Suppressor macrophage (primary cell): ENCODE measurements at places on chromosomes 3 and 15.

GRCh38 chr3:112365035-112365434 is 32.1 kb downstream of the CD200 start:
- no peak for DNase-seq

DNA sequence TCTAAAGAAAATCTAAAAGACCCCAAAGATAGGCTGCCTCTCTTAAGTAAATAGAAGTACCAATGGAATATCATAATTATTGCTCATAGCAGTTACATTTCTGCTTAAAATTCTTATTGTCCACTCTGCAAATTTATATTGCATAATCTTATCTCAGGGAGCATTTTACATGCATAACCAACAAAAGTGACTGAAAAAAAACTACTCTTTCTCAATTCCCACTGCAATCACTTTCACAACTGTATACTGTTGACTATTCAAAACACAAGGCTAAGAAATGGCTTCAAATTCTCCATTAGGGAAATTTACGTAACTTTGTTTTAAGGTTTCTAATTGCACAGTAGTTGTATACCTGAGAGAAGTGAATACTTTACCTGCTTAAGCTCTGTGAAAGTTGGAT is 56.3 kb downstream of the HMG20A start:
- DNase-seq = no peak

- DNase-seq = peak; percentile 37
These were observed 11.1 kb downstream of the CD80 start for GRCh38 chr3:119548341-119548740.

GRCh38 chr15:84881520-84881830 is 3.0 kb upstream of the SLC28A1 start:
- no peak for DNase-seq

GRCh38 chr3:38551026-38551832 is 55.1 kb downstream of the EXOG start:
- no peak for DNase-seq

- DNase-seq = no peak
These were observed 74.8 kb downstream of the DNASE1L3 start for GRCh38 chr3:58135712-58136543.

GRCh38 chr15:98017150-98017964 is 56.9 kb downstream of the ARRDC4 start:
- no peak for DNase-seq

DNA sequence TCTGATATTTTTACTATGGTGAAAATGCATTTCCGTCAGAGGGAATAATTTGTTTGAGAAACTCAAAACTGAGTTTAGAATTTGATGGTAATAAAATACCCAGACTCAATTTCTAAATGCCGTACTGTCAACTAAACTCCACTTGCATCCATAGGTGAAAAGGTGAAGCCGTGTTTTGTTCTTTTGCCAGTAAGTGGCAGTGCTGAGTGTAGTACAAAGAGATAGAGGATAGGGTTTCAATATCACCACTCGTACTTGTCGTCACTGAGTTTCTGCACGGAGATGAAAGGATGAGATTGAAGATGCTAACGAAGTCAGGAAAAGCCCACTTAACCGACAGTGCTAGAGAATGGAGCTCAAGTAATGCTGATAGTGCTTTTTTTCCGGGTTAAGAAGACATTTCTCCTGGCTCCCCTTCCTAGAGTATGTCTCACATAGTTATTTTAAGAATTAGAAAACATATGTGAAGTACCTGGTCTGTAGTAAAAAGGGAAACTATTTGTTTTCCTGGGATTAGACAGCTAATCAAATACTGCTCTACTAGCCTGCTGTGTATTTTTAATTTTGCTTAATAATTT is 345.1 kb downstream of the IL5RA start:
- DNase-seq = no peak

- no peak for DNase-seq
These were observed 80.2 kb downstream of the MTHFS start for GRCh38 chr15:79816571-79816970.

- DNase-seq = no peak
These were observed 236.7 kb downstream of the ADAMTSL3 start for GRCh38 chr15:83890587-83890986.

DNA sequence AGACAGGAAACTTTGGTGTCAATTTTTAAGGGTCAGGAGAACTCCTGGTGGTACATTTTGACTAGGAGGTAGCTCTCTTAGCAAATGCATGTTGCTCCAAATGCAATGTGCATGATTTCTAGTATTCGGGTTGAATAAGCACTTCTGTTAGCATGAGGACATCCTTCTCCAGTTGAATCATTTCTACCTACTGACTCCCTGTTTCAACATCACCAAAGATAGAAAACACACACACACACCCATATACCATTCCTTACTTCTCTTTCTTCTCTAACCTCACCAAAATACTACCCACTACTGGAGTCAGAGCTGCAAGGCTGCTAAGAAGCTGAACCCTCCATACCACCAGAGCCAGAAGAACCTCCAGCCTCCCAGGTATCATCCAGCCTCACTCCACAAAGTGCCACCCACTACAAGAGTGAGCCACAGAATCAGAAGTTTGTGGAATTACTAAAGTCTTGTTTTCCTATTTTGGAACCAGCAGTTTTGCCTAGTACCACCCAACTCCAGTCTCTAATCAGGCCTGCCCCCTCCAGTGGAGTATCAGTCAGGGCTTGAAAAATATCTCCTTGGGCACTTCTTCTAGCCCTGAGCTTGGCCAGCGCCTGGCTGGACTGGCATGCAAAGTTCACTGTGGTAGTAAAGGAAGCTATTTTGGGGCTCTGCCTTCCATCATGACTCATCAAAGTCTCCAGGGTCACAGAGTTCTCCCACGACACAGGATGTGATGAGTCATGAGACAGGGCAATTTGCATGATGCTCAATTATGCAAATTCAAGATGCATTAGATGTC is 110.3 kb downstream of the CYP19A1 start:
- peak; percentile 70 for DNase-seq

DNA sequence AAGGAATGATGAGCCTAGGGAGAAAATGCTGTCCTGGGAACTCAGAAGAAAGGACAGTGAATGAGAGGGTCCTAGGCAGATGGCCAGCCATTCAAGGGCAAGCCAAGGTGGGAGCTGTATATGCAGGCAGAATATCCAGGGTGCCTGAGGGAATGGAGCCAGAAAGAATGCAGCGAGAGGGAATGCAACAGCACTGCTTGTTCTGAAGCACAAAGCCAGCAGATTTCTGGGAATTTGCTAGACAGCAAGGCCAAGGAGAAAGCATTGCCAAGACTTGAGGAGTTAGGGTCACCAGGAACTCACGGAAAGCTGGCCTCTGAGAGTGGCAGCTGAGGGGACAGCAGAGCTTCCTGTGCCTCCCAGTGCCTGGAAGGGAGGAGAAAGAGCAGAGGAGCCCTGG is 200.6 kb downstream of the MYRIP start:
- no peak for DNase-seq

DNA sequence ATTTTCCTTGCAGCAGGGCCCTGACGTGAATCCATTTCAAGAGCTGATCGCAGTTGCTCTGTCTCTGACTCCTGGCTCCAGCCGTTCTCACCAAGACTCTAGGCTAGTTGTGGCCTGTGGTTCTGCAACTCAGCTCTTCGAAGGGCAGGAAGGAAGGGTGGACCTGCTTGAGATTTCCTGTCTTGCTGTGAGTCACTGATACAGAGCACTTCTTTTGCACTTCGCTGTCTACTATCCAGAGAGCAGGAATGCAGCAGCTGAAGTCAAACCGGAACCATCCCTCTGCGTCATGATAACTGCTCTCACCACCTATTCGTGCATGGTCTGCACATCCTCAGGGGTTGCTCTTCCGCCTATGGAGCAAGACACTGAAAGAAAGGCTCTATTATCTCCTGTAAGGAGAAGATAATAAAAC is 59.7 kb downstream of the RAP2B start:
- DNase-seq = peak; percentile 90

GRCh38 chr3:55519019-55519418 is 31.9 kb upstream of the WNT5A start:
- no peak for DNase-seq

DNA sequence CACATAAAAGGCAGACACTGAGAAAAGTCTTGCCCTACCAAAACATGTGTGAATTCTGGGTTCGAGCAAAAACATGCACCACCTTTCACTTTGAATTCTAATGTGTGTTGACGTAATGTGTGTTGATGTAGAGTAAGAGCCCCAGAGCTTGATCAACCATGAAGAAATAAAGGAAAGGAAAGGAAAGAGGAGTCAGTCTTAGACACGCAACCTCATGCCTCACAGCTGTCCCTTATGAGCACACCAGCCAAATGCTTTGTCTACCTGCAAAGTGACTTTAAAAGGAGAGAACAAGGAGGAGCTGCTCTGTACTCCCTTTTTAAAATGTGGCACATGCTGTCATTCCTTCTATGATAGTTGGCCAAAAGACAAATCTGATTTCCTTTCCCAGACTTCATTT is 80.8 kb downstream of the RFTN1 start:
- no peak for DNase-seq

DNA sequence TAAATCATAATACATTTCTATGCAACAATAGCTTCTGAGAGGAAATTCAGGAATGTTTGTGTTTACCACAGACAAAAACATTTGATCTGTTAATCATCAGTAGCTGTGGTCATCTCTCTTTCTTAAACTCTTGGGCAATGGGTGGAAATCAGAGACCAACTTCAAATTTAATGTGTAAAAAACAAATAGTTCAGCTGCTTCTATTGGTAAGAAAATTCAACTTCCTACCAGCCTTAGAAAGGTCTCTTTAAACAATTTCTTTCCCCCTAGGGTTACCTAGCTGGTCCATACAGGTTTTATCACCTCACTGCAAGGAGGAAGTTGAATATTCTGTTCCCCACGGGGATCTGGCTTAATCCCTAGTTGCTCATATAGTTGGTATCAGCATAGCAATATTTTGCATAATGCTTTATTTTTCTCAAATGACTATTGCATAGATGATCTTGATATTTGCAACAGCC is 20.3 kb upstream of the PPP4R2 start:
- DNase-seq = peak; percentile 31

DNA sequence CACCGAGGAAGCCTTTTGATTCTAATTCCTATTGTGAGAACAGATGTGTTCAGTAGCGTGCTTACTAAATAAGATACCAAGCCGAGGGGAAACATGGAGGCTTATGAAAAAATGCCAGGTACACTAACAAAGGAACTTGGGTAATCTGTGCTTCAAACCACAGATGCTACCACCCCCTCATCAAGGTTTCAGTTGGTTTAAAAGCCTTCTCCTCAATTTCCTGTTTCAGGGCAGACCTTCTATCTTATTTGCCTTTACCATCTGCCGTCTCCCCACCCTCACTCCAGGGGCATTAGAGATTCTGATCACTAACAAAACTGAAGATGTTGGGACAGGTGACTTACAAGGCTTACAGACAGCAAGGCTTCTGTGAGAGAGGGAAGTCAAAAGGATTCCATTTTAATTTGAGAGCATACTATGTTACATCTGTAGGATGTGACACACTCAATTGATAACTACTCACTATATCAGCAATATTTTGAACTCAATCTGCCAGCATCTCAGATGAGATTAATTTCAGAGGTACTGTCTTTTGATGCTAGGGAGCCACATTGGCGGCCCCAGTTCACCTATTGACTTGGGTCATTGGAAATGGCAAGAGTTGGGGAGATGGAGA is 60.6 kb upstream of the PLCL2 start:
- no peak for DNase-seq

GRCh38 chr15:70234256-70234905 is 136.7 kb upstream of the TLE3 start:
- DNase-seq = peak; percentile 69

GRCh38 chr3:106379251-106379750 is 510.5 kb upstream of the CBLB start:
- no peak for DNase-seq

DNA sequence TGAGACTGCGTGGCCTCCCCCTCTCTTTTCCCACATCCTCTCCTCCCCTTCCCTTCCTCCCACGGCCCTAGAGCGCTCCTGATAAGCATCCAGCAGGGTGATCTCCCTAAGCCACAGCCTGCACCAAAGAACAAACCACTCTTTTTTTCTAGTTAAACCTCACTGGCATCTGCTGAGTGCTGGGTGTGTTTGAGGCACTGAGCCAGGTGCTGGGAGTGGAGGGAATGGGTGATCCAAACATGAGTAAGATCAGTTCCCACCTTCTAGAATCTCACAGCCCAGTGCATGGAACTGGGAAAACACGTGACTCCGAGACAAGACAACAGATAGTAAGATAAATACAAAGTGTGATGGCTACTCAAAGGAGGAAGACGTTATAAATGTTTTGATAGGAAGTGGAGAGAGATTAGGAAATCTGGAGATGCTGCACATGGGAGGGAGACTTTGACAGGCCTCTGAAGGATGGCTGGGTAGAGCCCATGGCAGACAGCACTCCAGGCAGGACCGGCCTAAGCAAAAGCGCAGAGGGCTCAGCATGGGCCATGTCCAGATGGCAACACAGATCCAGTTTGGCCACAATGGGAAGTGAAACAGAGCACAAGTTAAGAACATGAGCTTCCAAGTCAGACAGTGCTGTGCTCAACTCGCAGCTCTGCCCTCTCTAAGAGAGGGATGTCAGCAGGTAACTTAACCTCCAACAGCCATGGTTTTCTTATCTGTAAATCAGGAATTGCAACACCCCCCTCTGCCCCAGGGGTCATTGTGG is 55.6 kb downstream of the CCR3 start:
- DNase-seq = peak; percentile 70

DNA sequence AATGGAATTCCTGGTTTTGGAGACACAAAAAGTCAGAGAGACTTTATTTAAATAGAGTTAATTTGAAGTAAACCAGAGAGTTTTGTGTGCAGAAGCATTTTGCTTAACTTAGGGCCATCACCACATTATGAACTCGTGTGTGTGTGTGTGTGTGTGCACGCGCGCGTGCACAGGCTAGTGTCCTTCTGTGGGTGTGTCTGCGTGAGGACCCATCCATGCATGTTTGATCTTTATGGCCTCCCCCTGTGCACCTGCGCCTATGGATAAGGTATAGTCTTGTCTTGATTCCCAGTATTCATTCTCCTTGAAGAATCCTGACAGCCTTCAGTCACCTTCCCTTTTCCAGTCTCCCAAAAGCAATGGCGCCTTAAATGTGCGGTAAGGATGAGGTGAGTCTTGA is 26.0 kb downstream of the MUC20 start:
- no peak for DNase-seq

GRCh38 chr15:84748274-84749110 is at the start of gene ZNF592:
Gene ZNF592, plus strand, starts transcription at chr15:84748592. Its CDS starts 34,084 bp downstream, at chr15:84782676.
- peak; percentile 83 for DNase-seq

- no peak for DNase-seq
These were observed 451.3 kb downstream of the NTRK3 start for GRCh38 chr15:87805117-87805820.

GRCh38 chr3:101624857-101625256 is 50.9 kb downstream of the PCNP start:
- DNase-seq = no peak

- DNase-seq = no peak
These were observed 54.3 kb upstream of the AGTR1 start for GRCh38 chr3:148643389-148643840.

GRCh38 chr3:180267202-180267843 is 230.6 kb upstream of the PEX5L start:
- DNase-seq = no peak

DNA sequence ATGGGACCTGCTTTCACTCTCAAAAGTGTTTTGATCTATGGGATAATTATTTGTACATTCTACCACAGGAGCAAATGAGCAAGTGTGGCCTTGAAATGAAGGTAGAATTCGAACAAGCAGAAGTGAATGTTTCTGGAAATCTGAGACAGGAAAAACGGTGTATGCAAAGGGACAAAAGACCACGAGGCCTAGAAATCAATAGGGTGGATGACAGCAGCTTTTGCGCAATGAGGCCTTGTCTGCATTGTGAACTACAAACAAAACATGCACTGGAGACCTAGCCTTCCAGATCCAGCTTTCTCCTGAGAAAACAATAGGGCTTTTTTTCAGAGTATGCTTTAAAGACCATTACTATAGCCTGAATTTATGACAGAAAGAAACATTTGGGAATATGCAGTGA is 1137.0 kb downstream of the ROBO2 start:
- DNase-seq = no peak
